PC-9 (cell line): ENCODE measurements at places on chromosomes 3 and 15. TPM values are rescaled to one million over a fixed set of nuclear protein-coding genes. Genes with fewer than 3 reads are reported as not detected.

The CA12 gene
- 3.8 and 4.6 TPM in 2 replicates for total RNA-seq

The GRIP2 gene
- not detected in 2 replicates for total RNA-seq

DNA sequence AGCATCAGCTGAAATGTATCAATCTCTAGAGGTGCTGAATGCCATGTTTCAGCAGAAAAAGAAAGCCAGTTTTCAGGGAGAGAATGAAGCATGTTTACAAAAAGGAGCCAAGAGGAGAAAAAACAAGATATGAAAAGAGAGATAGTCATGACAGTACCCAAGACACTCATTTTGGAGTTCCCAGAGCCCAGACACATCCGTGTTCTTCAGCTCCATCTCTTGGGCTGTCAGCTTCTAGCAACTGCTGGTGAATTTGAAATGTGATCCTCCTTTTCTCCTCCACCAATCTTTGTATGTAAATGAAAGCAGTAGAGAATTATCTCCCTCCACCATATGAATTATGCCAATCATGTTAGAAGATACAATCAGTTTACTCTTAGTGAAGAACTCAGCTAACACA, 93.0 kb upstream of the SLC25A36 start:
- DNase-seq: no peak

GRCh38 chr3:31485196-31485595, 47.5 kb upstream of the STT3B start:
- DNase-seq: no peak

GRCh38 chr3:135155228-135155627, 360.2 kb downstream of the EPHB1 start:
- DNase-seq: no peak

DNA sequence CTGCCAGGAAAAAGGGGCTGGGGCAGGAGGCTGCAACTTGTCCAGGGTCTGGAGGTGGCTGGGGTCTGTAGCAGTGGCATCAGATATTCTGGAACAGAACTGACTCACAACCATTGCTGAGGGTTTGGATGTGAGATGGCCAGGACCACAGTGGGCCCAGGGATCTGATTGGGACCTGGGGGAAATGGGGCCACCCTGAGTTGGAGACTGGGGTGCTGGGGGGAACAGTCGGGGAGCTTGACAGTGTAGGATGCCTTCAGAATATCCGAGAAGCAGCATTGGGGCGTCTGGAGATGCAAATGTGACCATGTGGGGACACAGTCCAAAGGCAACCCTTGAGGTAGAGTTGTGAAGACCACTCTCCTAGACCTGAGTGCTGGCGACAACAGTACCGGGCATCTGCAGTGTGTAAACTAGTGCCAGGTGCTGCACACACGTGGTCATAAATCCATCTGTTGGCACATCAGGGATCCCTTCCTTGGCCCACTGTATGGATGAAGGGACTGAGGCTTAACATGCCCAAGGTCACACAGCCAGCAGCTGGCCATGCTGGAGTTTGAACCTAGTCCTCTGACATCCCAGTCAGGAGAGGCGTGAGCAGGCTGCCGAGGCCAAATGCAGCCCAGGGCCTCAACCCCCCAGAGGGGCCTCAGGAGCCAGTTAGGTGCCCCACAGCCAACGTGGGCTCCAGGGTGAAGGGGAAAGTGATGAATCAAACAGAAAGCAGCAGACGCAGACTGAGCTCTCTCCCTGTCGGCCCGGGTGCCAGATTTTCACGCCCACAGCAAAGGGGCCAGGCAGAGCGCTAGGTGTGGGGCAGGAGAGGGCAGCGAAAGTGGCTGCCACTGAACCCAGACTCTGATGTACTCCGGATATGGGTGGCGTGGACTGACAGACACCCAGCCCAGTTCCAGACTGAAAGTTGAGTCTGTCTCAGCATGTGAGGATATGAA, 18.8 kb downstream of the HEMK1 start:
- DNase-seq: no peak

DNA sequence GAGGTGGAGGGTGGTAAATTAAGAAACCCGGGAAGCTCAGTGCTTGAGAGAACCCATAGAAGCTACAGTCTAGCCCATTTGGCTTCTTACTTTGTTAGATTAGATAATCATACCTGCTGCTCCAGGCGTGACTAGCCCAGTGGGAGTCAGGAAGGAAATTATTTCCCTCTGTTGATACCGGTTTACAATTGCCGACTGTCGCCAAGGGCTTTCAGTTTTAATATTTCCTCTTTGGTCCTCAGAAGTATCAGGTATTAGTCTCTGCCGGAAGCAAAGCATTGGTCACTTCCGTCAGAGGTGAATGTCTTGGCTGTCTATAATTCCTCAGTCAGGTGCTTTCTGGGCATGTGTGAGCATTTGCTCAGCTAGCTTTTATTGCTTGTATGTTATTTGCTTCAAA, 75.2 kb downstream of the LPP start:
- DNase-seq: no peak

DNA sequence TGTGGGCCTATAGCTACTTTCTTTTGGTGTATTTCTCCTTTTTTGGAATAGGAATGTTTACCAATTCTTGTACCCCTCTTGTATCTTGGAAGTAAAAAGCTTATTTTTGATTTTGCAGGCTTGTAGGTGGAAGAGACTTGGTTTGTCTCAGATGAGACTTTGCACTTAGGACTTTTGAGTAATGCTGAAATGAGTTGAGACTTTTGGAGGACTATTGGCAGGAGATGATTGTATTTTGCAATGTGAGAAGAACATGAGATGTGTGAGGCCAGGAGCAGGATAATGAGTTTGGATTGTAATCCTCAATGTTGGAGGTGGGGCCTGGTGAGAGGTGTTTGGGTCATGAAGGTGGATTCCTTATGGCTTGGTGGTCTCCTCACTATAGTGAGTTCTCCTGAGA, 106.3 kb downstream of the KBTBD8 start:
- no peak for DNase-seq

GRCh38 chr3:160183345-160184076, 41.7 kb upstream of the C3orf80 start:
- no peak for DNase-seq

The B3GNT5 gene
- total RNA-seq: 30.7 and 33.6 TPM in 2 replicates

GRCh38 chr15:44188795-44189194, 6.3 kb downstream of the FRMD5 start:
- DNase-seq: no peak

DNA sequence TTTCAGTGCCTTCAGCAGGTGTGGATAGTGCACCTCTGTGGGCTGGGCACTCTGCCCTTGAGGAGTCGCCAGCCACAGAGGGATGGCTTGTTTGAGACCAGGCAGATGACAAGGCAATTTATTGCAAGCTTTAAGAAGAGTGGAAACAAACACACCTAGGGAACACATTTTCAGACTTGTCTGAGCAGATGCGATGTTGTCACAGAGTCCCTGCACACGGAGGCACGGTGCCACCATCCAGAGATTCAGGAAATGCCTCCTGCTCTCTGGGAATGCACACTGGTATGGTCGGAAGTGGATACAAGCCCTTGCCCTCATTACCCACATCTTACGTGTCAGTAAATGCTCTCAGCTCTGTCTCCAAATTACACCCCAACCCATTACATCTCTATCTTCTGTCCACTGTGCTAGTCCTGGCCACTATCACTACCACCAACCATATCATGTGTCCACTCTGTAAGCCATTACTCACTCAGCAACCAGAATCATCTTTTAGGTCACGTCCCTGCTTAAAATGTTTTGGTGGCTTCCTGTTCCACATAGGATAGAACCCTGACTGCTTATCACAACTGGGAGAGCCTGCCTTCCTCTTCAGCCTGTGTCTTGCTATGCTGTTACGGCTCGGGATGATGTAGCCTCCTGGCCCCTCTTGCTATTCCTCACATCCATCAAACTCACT, 196.9 kb downstream of the SLCO3A1 start:
- no peak for DNase-seq

The TM4SF4 gene
- not detected in 2 replicates for total RNA-seq

GRCh38 chr15:99343881-99344551, 92.7 kb downstream of the LRRC28 start:
- DNase-seq: no peak

DNA sequence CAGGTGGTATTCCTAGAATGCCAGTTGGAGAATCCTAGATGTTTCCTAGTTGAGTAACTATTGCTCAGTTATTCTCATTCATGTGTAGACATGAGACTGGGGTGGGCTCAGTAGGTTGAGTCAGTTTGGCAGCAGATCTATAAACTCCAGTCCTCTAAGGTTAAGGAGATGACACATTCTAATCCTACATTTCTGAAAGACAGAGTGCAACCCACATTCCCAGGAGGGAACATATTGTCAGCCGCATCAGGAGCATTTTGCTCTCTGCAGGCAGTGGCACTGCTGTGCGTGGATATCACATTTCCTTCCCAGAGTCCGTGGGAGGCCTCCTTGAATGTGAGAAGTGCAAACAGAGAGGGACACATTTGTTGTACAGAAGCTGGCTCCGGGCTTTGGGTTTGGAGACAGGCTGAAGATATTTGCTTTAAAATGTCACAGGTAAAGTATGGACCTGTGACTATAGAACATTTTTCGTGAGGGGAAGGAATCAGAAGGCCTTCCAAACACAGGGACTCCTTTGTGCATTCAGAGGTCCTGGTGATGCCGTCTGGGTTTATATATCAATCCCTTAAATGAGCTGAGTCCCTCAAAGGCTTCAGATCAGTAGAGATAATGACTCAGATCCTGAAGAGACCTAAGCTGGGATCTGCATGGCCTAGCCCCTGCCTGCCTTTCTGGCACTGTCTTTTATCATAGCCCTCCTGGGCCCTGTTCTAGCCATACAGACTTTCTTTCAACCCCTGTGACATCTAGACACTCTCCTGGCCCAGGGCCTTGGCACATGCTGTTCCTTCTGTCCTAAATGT, 156.5 kb downstream of the CADPS start:
- DNase-seq: no peak

- no peak for DNase-seq
Measured at GRCh38 chr3:38150780-38151528, 12.5 kb downstream of the MYD88 start.

- no peak for DNase-seq
Measured at GRCh38 chr3:57003676-57004075, 56.8 kb upstream of the SPATA12 start.

GRCh38 chr3:14016900-14017475, 107.7 kb downstream of the CHCHD4 start:
- DNase-seq: peak; percentile 79

DNA sequence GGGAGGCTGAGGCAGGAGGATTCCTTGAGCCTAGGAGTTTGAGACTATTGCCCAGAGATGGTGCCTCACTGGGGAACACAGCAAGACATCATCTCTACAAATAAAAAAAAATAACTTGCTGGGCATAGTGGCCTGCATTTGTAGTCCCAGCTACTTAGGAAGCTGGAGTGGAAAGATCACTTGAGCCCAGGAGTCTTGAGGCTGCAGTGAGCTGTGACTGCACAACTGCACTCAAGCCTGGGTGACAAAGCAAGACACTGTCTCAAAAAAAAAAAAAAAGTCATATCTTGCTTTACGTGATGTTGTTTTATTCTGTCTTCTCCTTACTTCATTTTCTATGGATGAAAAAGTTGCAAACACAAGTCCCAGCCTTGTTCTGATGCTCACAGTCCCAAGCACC, 14.1 kb downstream of the GATM start:
- DNase-seq: no peak

- no peak for DNase-seq
Measured at GRCh38 chr15:64285871-64286270, 70.1 kb downstream of the CSNK1G1 start.

The STXBP5L gene
- not detected in 2 replicates for total RNA-seq

- DNase-seq: no peak
Measured at GRCh38 chr15:76341366-76342057, 4.9 kb downstream of the ISL2 start.

The HHLA2 gene
- not detected in 2 replicates for total RNA-seq

- DNase-seq: no peak
Measured at GRCh38 chr3:164450276-164450905, 627.9 kb downstream of the SI start.

The WHAMM gene
- 6.4 and 6.9 TPM in 2 replicates for total RNA-seq

DNA sequence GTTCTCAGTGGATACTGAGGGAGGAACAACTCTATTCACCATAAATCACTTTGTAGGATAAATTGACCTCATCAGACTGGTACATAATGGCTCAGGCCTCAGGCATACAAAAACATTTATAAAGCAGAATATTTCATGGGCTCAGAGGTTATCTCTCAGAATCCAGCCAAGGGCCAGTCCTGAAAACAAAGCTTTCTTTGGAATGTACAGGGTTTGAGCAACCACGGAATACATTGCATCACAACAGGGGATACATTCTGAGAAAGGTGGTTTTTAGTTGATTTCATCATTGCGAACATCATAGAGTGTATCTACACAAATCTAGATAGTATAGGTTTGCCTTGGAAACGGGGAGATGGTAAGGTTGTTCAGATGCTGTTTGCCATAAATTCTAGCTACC, 33.4 kb upstream of the CTDSPL2 start:
- DNase-seq: no peak
